ENCODE measurements at places on chromosomes 7 and 10. TPM values are rescaled to one million over a fixed set of nuclear protein-coding genes. Genes with fewer than 3 reads are reported as not detected.

Gene SLC29A4
- total RNA-seq: 9.5 TPM

Gene MYH16
- total RNA-seq: 0.53 TPM

Gene SORBS1
- total RNA-seq: 0.13 TPM

Gene FOXI2
- not detected for total RNA-seq

Gene MBL2
- total RNA-seq: not detected

Gene NKX2-3
- not detected for total RNA-seq

Gene COBL
- total RNA-seq: 4.1 TPM

Gene CALCR
- not detected for total RNA-seq

Gene GNAI1
- total RNA-seq: 89.5 TPM

Gene LRRD1
- total RNA-seq: 0.13 TPM

Gene SLC16A12
- not detected for total RNA-seq

Gene CYP26A1
- not detected for total RNA-seq

Gene NUTM2B
- total RNA-seq: 0.26 TPM

Gene ANK3
- 7.9 TPM for total RNA-seq

Gene UTF1
- not detected for total RNA-seq

Gene PLXDC2
- total RNA-seq: 1.3 TPM

Gene CPVL
- not detected for total RNA-seq

Gene STRA8
- total RNA-seq: not detected

Gene C10orf95
- total RNA-seq: 2.9 TPM

Gene GRM8
- not detected for total RNA-seq

Gene GPR141
- 0.26 TPM for total RNA-seq

Gene RELN
- not detected for total RNA-seq

Gene ZNF777
- 5.8 TPM for total RNA-seq

Gene CHST3
- total RNA-seq: 11.4 TPM

Gene SPDYE6
- not detected for total RNA-seq

Gene NPTX2
- 0.13 TPM for total RNA-seq

Gene PPP2R2D
- total RNA-seq: 34.2 TPM

Gene CH25H
- not detected for total RNA-seq

Gene H2BK1
- not detected for total RNA-seq

Gene RALA
- total RNA-seq: 15.3 TPM

Gene PCGF5
- 29.7 TPM for total RNA-seq

Gene MOGAT3
- not detected for total RNA-seq

Gene CTTNBP2
- 0.26 TPM for total RNA-seq

Gene RPEL1
- total RNA-seq: 0.13 TPM

Gene SEMA3E
- 0.13 TPM for total RNA-seq

Gene PKD1L1
- total RNA-seq: 0.26 TPM

Gene CPA4
- 5.6 TPM for total RNA-seq

Gene CTAGE8
- 2.4 TPM for total RNA-seq

Gene SUV39H2
- 6.1 TPM for total RNA-seq

Gene LIPF
- total RNA-seq: not detected

Gene CYP3A4
- not detected for total RNA-seq

Gene ECHDC3
- 10.0 TPM for total RNA-seq

Gene EBF3
- total RNA-seq: 0.26 TPM

Gene DOCK4
- total RNA-seq: 10.1 TPM

Gene ZNF12
- 12.6 TPM for total RNA-seq

Gene HMX2
- not detected for total RNA-seq

Gene TMEM176B
- total RNA-seq: not detected

Gene PLEKHS1
- not detected for total RNA-seq

Gene EPC1
- total RNA-seq: 20.5 TPM

Gene MMRN2
- 6.1 TPM for total RNA-seq

Gene POM121
- 4.5 TPM for total RNA-seq

Gene PPP1R17
- total RNA-seq: not detected

Gene C7orf33
- total RNA-seq: not detected

Gene GPR146
- 1.0 TPM for total RNA-seq
